Foreskin keratinocyte (primary cell): ENCODE measurements at places on chromosomes 4 and X.

GRCh38 chrX:25941559-25942250, 196.4 kb upstream of the MAGEB18 start:
- peak; percentile 40 for DNase-seq

GRCh38 chr4:118265312-118266144, 87.3 kb downstream of the PRSS12 start:
- DNase-seq = peak; percentile 48

DNA sequence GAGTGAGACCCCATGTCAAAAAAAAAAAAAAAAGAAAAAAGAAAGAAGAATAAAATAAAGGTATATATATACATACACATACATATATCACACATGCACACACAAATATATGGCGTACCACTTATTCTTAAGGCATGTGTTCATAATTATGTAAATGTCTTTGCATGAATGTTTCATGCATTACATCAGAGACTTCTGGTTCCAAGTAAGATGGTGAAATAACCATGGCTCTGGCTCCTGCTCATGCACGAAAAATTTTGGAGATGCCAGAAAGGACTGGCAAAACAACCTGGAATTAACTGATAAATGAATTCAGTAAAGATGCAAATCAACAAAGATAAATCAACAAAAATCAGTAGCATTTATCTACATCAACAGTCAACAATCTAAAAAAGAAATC, 19.7 kb upstream of the FHIP1A start:
- no peak for DNase-seq

GRCh38 chr4:109195646-109196045, 106.8 kb downstream of the COL25A1 start:
- DNase-seq = no peak

DNA sequence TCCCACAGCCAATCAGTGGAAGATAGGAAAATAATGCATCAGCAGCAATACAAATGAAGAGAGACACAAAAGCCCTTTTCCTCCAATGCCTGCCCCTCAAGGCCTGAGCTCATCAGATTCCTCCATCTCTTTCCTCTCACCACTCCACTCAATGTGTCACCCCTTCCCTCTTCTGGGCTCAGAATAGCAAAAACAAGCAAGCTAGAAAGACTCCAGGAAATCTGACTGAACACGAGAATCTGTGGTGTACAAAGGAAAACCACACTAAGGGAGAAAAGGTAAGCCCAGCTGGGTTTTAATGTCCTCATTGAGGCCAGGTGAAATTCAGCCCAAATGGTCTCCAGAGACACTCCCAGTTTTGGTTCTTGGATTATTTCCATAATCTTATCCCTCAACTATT, 46.3 kb downstream of the ARHGEF9 start:
- no peak for DNase-seq

DNA sequence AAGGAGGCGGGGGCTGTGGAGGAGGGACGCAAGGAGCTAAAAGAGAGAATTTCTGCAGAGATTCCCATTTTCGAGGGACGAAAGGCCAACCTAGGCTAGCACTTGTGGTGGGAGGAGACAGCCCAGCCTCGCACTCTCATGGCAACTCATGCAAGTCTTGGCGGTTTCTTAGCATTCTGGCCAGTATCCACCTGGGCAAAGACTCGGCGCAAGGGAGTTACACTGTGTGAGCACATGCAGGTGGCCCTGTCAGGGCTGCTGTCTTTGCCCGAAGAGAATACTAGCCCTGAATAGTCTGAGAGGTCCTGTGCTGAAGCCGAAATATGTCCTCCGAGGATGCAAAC, 15.5 kb downstream of the MCF2 start:
- DNase-seq = no peak

DNA sequence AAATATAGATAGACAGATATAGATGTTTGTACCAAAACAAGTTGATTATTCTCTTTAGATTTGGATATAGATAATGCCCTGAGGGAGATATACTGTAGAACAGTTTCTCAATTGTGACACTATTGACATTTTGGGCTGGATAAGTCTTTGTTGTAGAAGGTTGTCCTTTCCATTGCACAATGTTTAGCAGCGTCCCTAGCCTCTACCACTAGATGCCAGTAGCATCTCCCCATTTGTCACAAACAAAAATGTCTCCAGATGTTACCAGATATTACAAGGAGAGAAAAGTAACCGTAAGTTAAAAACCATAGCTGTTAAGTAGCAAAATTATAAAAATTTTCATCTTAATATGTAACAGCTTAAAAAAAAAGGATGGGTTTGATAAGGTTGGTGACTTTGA, 2595.3 kb downstream of the ARAP2 start:
- DNase-seq = peak; percentile 6

- DNase-seq = no peak
Observed at GRCh38 chrX:5915783-5916182, 312.9 kb downstream of the NLGN4X start.

DNA sequence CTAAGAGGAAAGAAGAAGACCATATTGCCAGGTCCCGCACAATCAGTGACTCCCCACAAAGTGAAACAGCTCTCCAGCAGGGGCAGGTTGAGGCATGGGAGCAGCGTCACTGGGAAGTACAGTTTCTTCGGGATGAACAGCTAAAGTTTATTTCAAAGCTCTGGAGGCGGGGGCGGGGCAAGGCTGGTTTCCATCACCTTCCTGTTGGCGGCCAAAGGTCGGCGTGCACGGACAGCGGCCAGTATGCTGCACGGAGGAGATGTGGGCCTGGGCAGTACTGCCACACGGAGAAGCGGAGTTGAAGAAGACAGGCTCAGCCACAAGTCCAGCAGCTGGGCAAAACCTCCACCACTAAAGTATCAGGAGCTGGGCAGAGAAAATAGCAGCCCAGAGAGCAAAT, 951 bp upstream of the ZNF518B start:
- no peak for DNase-seq

GRCh38 chrX:127708155-127708554, 344.0 kb downstream of the ACTRT1 start:
- DNase-seq = no peak

GRCh38 chrX:133249266-133250058, 31.3 kb upstream of the TFDP3 start:
- no peak for DNase-seq

DNA sequence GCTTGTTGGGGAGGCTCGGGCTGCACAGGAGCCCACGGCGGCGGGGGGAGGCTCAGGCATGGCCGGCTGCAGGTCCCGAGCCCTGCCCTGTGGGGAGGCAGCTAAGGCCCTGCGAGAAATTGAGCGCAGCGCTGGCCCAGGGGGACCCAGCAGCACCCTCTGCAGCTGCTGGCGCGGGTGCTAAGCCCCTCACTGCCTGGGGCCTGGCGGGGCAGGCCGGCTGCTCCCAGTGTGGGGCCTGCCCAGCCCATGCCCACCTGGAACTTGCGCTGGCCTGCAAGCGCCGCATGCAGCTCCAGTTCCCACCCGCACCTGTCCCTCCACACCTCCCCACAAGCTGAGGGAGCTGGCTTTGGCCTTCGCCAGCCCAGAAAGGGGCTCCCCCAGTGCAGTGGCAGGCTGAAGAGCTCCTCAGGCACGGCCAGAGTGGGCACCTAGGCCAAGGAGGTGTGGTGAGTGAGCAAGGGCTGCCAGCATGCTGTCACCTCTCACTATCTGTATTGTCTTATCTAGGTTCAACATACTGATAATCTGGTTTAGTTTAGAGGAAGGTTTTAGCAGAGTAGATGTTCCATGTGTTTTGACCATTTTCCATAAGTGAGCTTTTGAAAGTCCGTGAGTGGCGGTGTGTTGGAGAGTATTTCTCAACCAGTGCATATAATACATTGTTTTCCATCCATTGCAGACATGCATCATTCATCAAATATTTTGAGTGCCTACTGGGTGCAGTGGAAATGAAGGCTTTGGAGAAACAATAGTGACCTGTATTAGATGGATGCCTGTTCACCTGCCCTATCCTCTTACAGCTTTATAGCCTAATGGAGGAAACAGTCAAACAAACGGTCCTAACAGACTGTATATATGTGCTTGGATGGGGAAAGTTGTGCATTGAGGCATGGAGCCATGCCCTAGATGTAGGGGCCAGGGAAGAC, 13.1 kb downstream of the PI4K2B start:
- DNase-seq = no peak

DNA sequence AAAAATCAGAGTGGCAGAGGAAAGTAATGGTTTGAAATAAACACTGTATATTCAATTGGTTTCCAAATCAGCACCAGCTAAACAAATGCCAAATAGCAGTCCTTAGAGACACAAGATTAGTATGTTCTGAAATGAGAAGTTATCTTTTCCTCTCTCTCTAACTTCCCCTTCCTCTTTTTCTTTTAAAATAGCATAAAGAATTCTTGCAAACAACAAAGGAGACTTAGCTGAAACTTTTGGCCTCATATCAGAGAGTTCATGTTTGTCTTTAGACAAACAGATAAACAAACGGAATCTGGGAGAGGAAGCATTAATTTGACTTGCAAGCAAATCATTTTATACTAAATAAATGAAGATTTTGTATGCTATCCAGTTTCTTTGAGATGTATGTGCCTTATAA, 399.0 kb downstream of the GBA3 start:
- no peak for DNase-seq

- DNase-seq = no peak
Observed at GRCh38 chrX:19747652-19748610, 139.5 kb downstream of the SH3KBP1 start.

DNA sequence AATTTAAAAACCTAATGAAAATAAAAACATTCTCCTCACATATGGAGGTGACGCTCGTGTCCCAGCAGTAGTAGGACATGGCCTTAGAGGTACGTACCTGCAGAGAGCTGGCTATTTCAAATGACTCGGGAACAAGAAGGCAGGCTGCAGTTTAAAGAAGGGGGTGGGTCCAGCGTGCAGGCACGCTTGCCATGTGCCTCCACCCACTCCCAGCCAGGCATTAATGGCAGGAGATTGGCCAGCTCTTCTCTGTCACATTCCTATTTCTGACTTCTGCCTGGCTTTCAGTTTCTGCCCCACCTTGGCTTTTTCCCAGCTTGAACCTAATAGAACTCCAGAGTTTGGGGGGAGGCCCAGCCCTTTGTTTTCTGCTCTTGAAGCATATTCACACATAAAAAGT, 17.2 kb downstream of the PDHA1 start:
- no peak for DNase-seq

GRCh38 chrX:18769812-18770573, 62.5 kb downstream of the PPEF1 start:
- DNase-seq = no peak

DNA sequence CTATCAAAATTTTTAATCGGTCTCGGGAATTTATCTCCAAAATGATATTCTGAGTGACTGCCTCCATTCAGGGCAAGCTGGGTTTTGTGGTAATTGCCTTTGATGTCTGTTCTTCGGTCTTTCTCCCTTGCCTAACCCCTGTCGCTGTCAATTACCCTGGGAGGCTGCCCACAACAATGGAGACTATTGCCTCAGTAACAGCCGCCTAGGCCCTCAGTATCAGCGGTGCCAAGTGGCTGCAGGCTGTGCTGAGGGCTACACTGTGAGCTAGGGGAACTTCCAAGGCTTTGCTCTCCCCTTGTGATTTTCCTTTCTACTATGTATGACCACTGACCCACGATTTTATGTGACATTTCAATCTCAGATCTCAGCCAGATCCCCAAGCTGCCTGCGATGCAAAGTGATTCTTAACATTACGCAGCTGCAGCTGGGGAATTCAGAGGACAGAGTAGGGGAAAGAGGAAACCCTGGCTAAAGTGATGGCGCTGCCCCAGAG, 36.3 kb upstream of the REST start:
- DNase-seq = no peak

DNA sequence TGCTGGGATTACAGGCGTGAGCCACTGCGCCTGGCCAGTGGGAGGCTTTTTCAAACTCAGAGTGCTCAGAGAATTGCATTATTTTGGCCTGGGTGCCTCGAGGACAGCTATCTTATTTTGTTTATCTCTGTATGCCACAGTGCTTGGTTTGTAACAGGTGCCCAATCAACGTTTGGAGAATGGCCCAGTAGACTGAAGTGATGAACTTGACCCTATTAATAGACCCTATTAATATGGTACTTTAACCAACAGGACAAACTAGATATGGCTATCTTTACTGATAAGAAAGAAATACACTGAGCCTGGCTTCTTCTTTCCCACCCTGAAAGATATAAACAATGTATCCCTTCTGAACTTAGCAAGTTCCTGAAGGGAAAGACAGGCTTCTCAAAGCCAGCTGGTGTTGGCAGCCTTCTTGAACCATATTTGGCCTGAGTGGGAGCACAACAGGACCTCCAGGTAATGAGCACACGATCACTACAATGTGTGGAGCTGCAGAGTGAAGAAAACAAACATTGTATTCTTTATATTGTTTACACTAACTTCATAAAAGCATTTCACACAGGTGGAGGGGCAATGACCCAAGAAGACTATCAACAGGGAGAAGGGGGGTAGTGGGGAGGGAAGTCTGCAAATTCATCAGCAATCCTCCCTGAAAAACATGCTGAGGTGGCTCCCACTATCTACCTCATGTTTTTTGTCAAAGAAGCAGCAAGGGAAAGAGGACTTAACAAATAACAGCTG, 41.7 kb downstream of the PRPS1 start:
- no peak for DNase-seq

- DNase-seq = no peak
Observed at GRCh38 chr4:140105436-140105835, 48.5 kb downstream of the MAML3 start.

- no peak for DNase-seq
Observed at GRCh38 chrX:9510366-9510765, 45.5 kb downstream of the TBL1X start.

DNA sequence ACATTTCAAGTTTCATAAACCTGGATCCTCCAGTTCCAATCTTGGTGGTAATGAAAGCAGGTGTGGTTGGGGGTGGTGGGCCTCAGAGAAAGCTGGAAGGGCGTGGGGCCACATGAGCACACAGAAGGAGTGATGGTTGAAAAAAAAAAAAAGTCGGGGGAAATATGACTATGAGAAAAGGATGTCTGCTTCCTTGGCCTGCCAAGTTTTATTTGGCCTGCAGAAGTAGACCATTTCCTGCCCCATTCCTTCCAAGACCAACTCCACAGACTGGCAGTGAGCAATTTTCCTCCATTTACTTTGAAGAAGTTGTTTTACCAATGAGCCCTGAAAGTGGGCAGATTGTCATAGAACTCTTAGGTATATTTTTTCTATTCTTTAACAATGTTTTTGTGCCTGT, 43.3 kb downstream of the LNX1 start:
- DNase-seq = no peak
